Immature natural killer cell (primary cell): ENCODE measurements at places on chromosomes 5 and 9.

DNA sequence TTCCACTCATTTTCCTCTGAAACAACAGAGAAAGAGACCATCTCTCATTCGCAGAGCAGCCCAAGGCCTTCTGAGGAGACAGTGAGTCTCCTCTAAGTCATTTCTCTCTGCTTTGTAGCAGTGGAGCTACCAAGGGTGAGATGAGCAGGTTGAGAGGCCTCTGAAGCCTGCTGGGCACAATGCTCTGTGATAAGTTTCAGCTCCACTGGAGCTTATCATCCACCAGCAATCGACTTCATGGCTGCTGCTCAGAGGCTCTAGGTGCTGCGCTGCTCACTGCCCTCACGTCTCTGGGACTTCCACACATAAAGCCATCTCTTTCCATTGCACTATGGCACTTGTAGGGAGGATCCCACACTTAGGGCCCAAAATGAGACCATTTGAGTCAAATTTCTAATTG, 96.3 kb downstream of the CMYA5 start:
- no peak for DNase-seq

DNA sequence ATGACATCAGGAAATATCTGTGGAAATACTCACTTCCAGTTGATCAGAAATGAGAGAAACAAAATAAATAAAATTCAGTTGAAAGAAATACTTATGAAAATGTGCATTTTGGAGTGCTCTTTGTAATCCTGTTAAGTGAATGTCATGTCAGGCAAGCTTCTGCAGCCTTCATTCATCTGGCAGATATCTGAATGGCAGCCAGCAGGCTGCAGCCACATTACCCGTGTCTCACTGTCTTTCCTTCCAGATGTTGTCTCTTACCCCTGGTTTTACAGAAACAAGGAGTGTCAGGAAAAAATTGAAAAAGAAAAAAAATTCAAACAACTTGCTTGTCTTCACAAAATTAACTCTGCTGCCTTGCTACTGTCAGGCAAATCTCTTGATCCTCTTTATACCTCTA, 445.0 kb upstream of the RIOK2 start:
- no peak for DNase-seq

GRCh38 chr5:115289104-115289503, 7.3 kb downstream of the CCDC112 start:
- no peak for DNase-seq

DNA sequence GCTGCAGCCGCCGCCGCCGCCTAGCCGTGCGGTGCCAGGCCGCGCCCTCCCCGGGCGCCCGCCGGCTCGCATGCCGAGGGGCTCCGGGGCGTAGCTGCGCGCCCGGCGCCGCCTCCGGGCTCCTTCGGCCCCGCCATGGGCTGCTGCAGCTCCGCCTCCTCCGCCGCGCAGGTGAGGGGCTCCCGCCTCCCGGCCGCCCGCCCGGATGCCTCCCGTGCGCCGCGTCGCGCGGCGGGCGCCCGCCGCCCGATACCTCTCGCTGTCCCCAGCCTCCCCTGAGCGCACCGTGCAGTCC, 230 bp downstream of the SLC44A1 start:
- no peak for DNase-seq

GRCh38 chr5:150026682-150027172, 26.2 kb downstream of the HMGXB3 start:
- no peak for DNase-seq

DNA sequence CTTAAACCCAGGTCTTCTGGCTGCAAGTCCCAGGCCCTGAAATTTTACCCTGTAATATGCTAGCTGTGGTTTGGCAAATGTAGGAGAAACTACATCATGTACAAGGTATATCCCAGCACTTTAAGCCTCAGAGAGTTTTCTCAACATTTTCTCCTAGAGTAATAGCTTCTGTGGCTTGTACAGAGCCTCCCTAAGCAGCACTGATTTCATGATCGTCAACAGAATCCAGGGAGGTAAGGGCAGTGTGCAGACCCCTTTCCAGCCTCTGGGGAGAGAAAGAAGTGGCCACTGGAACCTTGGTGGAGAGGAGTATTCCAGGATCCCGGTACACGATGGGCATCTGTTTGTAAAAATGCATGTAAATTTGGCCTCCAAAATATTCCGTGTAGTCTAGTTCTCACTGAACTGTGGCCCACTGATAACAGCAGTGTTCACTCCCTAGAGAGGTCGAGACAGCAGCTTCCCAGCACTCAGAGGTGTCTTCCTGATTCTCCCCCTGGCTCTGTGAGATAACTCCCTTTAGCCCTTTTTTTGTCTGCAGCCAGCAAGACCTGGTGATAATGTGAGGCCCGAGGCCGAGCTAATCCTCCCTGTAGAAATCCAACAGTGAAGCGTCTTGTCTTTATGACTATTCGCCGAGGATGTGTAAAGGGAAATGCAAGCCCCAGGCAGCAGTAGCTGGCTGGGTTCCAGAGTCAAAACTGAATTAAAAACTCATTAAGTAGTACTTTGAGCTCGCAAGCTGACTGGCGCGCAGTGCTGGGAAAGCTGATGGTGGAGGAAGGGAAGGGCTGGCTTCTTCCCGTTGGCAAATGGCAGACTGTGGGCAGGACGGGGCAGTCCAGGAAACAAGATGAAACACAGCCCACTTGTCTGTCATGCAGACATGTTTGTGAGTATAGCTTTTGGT, 59.0 kb downstream of the MAP1B start:
- no peak for DNase-seq

DNA sequence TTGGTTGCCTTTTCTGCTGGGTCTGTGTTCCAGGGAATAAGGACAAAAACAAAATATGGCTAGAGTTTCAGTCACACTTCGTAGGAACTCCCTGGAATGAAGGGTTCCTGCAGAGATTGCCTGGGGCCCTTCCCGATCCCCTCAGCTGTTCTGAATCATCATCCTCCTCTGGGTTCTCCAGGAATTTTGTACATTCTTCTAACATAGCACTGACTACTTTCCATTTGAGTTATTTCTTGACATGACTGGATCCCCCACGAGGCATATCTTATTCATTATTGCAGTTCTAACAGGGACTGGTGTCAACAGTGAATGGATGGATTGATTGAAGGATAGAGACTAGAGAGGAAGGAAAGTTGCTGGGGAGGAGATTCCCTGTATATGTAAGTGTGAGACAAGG, 49.2 kb upstream of the TNC start:
- no peak for DNase-seq

GRCh38 chr9:23431459-23431858, 394.6 kb downstream of the ELAVL2 start:
- DNase-seq, result no peak

- DNase-seq, result no peak
Measured at GRCh38 chr5:109942646-109943045, 252.9 kb downstream of the MAN2A1 start.

GRCh38 chr5:148933903-148934432, 107.6 kb downstream of the ADRB2 start:
- no peak for DNase-seq

DNA sequence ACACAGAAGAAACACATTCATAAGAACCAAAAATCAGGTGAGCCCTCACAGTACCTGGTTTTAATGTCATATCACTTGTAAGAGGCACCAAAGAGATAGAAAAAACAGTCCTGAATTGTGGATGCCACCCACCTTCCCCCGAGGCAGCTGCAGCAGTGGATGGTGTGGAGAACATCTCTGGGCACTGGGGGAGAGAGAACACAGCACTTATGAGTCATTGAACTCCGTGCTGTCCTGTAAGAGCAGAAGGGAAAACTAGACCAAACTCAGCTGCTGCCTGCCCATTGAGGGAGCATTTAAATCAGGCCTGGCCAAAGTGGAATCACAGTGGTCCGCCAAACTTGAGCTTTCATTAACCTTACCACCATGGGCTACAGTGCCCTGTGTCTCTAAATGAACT, 296.2 kb downstream of the SPATA31D1 start:
- no peak for DNase-seq

- no peak for DNase-seq
Measured at GRCh38 chr5:134511796-134512660, 13.4 kb upstream of the JADE2 start.

DNA sequence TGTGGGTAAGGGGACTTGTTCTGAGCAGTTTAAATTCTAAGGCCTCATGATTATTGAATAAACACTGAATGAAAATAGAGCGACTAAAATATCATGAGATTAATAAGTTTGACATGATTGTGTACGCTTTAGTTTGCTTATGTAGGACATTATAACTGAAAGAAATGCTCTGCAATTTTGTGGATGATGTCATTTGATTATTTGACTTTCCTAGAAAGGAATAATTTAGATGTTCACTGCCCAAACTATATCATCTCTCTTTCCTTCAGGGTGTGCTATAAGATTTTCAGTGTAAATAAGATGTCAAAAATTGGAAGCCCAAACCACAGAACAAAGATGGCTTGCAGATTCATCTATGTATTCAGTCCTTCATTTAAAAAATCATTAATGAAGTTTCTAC, 115.7 kb upstream of the MTAP start:
- no peak for DNase-seq

DNA sequence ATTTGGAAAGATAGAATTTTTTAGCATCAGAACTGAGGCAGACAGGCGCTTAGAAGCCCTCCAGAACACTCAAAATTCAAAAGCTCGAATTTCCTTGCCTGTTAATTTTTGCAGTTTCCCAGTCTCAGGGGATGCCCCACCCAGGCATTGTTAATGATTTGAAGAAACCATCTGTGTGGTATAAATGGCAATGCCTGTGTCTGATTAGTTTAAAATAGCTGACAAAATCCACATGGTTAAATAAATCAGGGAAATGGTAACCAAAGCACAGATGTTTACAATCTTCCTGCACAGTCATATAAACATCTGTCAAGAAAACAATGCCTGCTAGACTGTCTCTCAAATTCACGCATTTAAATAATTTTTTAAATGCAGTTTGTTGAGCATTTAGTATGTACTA, 185.2 kb upstream of the RGMB start:
- no peak for DNase-seq

DNA sequence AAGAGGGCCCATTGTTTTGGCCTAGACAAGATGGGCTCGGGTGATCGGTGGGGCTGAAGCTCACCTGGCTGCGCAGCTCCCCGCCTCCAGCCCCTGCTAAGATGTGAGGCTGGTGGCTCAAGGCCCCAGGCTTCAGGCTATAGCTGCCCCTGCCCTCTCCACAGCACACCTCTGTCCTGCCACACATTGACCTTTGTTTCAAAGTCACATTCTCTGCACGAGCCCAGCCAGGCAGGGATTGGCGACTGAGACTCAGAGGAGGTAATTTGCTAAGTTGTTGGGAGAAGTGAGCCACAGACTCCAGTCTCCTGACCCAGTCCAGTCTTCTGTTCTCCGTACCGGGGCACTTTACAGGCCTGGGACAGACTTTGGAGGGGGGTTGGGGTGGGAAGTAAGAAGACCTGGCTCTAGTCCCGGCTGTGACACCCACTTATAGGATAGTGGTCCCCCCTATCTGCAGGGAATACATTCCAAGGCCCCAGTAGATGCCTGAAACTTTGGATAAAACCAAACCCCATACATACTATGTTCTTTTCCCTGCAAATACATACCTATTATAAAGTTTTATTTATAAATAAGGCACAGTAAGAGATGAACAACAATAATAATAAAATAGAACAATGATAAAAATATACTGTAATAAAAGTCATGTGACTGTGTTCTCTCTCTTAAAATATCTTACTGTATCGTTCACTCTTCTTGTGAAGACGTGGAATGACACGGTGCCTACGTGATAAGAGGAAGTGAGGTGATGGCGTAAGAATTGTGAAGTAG, 13.3 kb downstream of the PDGFRB start:
- no peak for DNase-seq

DNA sequence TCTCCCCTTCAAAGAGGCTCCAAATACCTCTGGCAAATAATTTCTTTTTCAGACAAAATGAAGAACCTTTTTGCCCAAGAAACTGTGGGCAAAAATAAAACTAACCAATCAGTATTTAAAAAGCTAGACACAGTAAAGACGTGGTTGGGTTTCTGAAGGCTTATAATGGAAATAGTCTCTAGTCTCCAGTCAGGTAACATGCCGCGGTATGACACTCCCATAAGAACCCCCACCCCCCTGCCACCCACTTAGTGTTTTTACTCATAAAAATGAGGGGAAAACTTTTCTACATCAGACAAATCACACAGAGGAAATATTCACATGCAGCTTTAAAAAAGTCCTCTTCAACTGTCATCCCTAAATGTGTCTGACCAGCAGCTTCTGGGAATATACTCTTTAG, 105.3 kb downstream of the THBS4 start:
- DNase-seq, result no peak

GRCh38 chr5:72501488-72501887, 5.7 kb downstream of the ZNF366 start:
- no peak for DNase-seq

DNA sequence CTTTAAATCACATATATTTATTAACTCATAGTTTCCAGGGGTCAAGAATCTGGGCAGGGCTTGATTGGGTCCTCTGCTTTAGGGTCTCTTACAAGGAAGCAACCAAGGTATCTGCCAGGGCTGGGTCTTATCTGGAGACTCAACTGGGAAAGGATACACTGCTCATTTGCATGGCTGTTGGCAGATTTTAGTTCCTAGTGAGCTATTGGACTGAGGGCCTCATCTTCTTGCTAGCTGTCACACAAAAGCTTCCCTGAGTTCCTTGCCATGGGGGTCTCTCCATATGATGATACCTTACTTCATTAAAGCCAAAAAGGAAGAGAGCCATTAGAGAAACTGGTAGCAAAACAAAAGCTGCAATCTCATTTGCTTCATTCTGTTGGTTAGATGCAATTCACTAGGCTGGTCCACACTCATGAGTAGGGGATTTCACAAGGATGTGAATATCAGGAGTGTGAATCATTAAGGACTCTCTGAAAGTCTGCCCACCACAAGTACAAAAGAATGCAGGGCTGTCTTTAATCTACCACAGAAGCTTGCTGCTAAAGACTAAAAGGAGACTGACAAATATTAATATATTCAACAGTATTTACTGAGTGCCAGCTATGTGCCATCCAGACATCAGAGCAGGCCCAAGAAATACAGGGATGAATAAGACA, 42.0 kb upstream of the TIMD4 start:
- no peak for DNase-seq

GRCh38 chr9:135299651-135300345, 179.8 kb upstream of the PPP1R26 start:
- DNase-seq, result no peak

- DNase-seq, result no peak
Measured at GRCh38 chr5:138737494-138738265, 15.5 kb upstream of the CTNNA1 start.

DNA sequence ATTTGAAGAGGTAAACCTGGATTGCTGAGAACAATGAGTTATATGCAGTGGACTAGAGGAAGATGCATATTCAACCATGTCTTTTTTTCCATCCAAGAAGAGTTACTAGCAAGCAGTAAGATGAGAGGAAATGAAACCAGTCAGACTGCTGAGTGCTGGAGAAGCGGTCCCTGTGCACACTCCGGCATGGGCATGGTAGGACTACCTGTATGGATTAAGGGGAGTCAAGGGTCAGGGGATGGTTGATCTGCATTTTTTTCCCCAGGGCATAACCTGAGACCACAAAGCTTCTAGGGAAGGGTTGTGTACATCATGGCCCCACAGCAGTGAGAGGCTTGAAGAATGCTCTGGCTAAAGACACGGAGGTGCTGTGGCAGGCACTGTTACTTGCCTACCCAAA, 76.6 kb upstream of the ZNF169 start:
- no peak for DNase-seq
